ENCODE measurements at places on chromosomes 16 and 17.
A peak's percentile ranks its signal among the peaks of the same experiment; 100 is the strongest.

- no peak for DNase-seq
These were observed 10.3 kb downstream of the CDRT4 start for GRCh38 chr17:15456972-15457722.

GRCh38 chr17:73205459-73205961 is 12.7 kb downstream of the COG1 start:
- no peak for DNase-seq

- DNase-seq, result no peak
These were observed 6.2 kb upstream of the SPATA2L start for GRCh38 chr16:89707695-89708094.

DNA sequence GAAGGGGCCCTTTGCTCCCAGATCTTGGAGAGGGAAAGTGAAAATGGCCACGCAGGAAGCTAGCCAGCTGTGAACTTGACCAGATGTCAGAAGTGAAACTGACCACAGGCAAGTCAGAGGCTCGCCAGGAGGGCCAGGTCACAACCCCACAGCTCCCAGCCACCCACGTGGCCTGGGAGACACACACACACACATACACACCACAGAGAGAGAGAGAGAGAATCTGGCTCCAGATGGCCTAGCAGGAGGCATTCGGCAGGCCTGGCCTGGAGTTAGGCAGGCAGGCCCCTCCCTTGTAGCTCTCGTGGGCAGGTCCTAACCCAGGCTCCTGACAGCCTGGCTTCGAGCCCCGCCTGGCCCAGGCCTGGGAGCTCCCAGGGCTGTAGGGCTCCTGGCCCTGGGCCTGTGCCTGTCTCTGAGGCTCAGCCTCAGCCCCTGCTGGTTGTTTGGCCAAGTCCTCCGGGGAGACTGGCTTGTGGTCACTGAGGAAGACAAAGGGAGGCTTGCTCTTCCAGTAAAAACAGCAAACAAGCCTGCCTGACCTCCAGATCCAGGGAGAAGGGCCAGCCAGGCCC is 20.2 kb downstream of the NGFR start:
- peak; percentile 16 for DNase-seq

GRCh38 chr17:43907425-43907981 is at the start of gene MPP2:
Gene MPP2, minus strand, starts transcription at chr17:43907536. Its CDS starts 3,076 bp downstream, at chr17:43904460.
- no peak for DNase-seq

- no peak for DNase-seq
These were observed 11.1 kb downstream of the SPATA33 start for GRCh38 chr16:89668790-89669158.

GRCh38 chr17:7260651-7261378 is 1.5 kb downstream of the CLDN7 start:
- DNase-seq, result no peak

GRCh38 chr17:17341452-17341851 is 38.3 kb downstream of the NT5M start:
- no peak for DNase-seq

DNA sequence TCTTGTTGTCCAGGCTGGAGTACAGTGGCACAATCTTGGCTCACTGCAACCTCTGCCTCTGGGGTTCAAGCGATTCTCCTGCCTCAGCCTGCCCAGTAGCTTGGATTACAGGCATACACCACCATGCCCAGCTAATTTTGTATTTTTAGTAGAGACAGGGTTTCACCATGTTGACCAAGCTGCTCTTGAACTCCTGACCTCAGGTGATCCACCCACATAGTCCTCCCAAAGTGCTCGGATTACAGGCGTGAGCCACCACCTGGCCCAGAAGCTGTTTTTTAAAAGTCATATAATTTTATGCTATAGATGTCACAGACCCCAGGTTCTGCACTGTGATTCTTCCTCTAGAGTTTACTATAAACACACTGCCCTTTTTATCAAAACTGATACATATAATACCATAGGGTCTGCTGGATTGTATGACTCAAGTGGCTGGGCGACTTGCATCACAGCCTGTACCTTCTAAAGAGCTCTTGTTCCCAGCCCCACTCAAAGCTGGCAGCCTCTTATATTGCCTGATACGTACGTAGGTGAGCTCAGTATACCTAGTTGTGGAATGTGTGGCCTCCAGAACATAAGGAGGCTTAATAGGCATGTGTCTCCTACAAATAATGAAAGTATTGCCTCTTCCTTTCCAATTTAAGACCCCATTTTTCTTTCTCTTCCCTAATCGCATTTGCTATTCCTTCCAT is 295.8 kb downstream of the ZFHX3 start:
- DNase-seq, result no peak

- DNase-seq, result no peak
These were observed 8.4 kb upstream of the PLEKHG4 start for GRCh38 chr16:67270931-67271338.

- no peak for DNase-seq
These were observed 60.7 kb downstream of the OR1D5 start for GRCh38 chr17:3002538-3003295.

DNA sequence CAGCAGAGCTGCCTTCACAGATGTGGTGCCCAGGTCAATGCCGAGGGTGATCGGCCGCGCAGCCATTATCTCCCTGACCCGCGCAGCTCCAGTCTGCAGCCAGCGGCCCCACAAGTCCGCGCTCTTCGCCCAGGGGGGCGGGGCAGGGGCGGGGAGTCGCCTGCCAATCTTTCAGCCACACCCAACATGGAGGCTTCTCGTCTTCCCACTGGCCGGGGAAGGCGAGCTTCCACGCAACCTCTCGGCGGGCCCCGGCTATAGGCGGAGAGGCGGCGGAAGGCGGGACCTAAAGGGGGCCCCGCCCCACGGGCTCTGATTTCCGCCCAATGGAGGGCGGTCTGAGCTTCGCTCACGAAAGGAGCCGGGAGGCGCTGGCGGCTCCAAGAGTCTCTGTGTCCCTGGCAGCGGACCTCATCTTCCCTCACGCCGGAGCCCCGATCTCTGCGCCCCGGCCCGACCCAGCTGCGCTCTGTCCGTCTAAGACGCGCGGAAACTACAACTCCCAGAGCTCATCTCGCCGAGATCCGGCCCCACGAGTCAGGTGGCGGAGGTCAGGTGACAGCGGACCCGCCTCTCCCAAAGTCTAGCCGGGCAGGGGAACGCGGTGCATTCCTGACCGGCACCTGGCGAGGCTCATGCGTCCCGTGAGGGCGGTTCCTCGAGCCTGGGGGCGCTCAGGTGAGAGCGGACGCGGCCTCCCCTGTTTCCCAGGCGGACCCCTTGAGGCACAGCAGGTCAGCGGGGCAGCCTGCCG is at the start of the genes CTNS and SHPK:
Gene CTNS (plus strand): TSS at position 607 of the 754 bp plus-strand sequence. CDS start 3,447 bp downstream, outside the sequence.
Gene SHPK (minus strand): TSS at position 97 of the 754 bp plus-strand sequence. CDS start 31 bp downstream, at position 66.
- DNase-seq, result peak; percentile 83

DNA sequence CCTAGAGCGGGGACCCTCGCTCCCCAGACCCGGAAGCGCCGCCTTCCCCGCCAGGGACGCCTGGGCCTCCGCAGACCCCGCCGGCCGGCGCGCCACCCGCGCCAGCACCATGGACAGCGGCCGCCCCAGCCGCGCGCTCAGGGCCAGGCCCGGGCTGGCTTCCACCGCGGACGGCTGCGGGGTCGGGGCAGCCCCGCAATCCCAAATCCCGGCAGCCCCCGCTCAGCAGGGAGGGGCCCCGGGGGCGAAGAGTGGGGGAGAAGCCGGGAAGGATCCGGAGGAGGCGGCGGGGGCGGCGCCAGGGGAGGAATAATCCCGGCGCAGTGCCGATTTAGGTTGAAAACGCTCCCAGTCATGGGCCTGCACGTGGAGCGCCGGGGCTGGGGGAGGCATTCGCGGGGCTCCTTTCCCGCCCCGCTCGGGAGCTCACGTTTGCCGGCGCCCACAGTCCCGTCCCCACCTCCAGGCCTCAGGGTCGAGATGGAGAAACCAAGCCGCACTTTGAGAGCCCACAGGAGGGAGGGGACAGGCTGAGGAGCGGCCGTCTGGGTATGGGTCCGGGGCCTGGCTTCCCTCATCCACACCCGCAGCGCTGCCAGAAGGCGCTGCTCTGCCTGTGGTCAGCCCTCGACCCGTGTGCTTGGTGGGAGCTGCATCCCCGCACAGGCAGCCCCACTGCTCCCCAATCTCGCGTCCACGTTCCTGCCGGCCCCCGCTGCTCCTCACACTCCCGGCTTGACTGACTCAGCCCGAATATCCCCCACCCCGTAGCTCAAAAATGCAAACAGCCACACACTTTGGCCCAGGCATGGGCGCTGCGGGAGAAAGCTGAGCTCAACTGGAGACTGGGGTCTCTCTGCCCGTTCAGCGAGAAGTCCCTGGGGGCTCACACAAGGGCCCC is 4.7 kb downstream of the FBXL16 start:
- no peak for DNase-seq

- DNase-seq, result no peak
These were observed 198.4 kb upstream of the TBX2 start for GRCh38 chr17:61201211-61201610.

- DNase-seq, result no peak
These were observed 133.3 kb downstream of the ENGASE start for GRCh38 chr17:79207960-79208359.

- no peak for DNase-seq
These were observed 46.2 kb downstream of the CYB561 start for GRCh38 chr17:63399856-63400255.

- DNase-seq, result no peak
These were observed 2.7 kb downstream of the ATP2A1 start for GRCh38 chr16:28880955-28881354.

DNA sequence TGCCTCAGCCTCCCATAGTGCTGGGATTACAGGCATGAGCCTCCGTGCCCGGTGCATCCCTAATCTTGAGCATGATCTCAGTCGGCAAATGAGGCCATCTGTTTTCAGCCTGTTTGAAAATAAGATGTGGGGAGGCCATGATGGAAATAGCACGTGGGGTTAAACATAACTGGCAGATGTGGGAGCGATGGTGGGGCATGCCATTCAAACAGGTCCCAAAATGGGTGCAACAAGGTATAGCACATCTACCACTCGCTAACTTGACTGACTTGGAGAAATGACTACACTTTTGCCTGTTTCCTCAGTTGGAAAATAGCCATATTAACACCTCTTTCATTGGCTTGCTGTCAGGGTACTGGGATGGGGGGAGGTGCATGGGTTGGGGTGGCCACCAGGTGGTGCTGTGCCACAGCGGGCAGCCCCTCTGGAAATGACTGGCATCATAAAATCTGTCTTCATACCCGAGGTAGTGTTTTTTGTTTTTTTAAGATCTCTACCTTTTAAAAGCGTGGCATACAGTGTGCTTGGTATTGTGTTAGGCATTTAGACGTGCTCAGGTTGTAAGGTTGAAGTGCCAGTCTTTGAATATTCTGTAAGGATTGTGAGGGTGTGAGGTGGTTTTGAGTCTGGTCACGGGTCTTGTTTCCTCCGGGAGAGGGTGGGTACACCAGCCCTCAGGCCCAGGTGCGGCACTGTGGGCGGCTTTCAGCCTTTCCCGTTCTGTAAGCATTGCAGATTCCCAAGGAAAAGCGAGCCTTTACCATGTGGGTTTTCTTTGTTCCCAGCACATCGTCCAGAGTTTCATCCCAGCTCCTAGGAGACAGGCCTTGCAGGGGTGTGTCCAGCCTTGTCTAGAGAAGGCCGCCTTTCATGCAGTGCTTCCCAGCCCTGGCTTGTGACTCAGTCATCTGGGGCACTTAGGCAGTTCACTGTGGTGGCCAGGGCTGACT is 2.9 kb upstream of the TTYH2 start:
- DNase-seq, result peak; percentile 18

GRCh38 chr16:85918436-85918835 is 19.5 kb downstream of the IRF8 start:
- no peak for DNase-seq

DNA sequence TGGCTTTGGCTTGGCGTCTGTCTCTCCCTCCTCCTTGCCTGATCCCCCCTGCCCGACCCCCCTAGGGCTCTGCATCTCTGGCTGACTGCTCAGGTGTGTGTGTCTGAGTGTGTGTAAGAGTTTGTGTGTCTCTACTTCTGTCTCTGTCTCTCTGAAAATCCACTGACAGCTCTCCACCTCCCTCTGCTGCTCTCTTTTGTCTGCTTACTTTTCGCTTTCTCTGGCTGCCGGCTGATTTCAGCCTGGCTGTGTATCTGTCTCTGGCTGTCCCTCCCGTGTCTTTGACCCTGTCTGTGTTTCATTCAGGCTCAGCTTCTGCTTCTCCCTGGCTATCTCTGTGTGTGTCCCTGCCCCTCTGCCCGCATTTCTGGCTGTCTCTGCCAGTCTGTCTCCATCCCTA is 3.8 kb upstream of the SPEM1 start:
- no peak for DNase-seq

GRCh38 chr16:57325458-57325857 is 33.1 kb upstream of the CCL22 start:
- DNase-seq, result no peak

GRCh38 chr17:75607086-75607485 is 19.5 kb downstream of the MYO15B start:
- DNase-seq, result no peak

- no peak for DNase-seq
These were observed 147.5 kb upstream of the GSE1 start for GRCh38 chr16:85465328-85466303.

- no peak for DNase-seq
These were observed at the start of gene SLC22A31 for GRCh38 chr16:89200124-89200849. Gene SLC22A31, minus strand, starts transcription at chr16:89200537. Its CDS starts 36 bp downstream, at chr16:89200501.

DNA sequence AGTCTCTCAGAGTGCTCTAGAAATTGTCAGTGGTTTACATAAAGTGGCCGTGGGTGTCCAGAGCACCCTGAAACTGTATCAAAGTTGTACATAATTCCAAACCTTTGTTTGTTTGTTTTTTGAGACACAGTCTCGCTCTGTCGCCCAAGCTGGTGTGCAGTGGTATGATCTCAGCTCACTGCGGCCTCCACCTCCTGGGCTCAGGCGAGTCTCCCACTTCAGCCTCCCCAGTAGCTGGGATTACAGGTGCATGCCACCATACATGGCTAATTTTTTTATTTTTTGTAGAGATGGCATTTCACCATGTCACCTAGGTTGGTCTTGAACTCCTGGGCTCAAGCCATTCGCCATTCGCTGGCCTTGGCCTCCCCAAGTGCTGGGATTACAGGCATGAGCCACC is 24.3 kb upstream of the ADGRG1 start:
- no peak for DNase-seq

DNA sequence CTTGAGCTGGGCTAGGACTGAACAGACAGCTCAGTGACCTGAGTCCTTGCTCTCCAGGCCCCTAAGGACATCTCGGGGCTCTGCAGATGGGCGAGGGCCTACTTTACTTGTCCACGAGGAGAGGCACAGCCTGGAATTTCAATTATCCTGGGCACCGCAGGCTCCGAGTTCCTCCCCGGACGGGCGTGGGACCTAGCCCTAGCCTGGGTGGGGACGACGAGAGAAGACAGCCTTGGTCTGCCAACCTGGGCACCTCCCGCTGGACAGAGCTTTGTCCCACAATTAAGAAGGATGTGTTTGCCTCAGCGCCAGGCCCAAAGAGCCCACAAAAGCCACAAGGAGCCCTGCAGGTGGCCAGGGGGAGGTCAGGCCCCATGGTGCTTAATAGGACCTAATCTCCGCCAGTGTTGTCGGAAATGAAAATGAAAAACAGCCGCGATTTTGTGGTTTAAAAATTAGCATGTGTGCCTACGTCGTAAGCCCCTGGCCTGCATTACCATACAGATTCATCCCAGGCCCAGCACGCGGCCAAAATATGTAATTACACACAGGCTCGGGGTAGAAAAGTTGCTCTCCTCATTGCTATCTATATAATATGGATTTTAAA is 51.4 kb upstream of the LHX1 start:
- DNase-seq, result no peak

DNA sequence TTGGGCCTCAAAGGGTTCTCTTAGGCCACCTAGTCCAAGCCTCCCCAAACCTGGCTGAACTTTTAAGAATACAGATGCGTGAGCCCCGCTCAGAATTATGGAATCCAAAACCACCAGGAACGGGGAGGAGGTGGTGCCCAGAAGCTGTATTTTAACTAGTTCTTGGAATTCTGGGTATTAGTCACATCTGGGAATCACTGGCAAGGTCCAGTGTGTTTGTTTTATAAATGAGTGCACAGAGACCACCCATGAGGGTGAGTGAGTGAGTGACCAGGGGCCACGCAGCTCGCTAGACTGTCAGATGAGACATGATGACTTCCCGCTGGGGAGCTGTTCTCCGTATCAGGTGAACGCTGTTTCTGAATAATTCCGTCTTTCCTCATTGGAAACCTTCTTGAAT is 14.2 kb downstream of the KLHL36 start:
- DNase-seq, result no peak

Measured in epithelial cell of prostate (primary cell).